ENCODE measurements at places on chromosomes 12 and 14. TPM values are rescaled to one million over a fixed set of nuclear protein-coding genes. Genes with fewer than 3 reads are reported as not detected.

Gene LRP1
- total RNA-seq, result 46.5 TPM

Gene RNASE7
- not detected for total RNA-seq

Gene FNTB
- 6.7 TPM for total RNA-seq

Gene SYNDIG1L
- total RNA-seq, result not detected

Gene RNASE3
- total RNA-seq, result not detected

Gene SRGAP1
- 2.0 TPM for total RNA-seq

Gene SLC25A47
- total RNA-seq, result not detected

Gene GALNT8
- 0.63 TPM for total RNA-seq

Gene ACOT6
- total RNA-seq, result not detected

Gene KLHL33
- total RNA-seq, result not detected

Gene SLC24A4
- under 0.01 TPM for total RNA-seq

Gene KIF5A
- under 0.01 TPM for total RNA-seq

Gene HOXC6
- total RNA-seq, result 0.66 TPM

Gene CD4
- total RNA-seq, result 0.09 TPM

Gene ASCL1
- total RNA-seq, result not detected

Gene KRT77
- not detected for total RNA-seq

Gene CPNE6
- total RNA-seq, result not detected
